ENCODE measurements at places on chromosomes 2 and 18.

DNA sequence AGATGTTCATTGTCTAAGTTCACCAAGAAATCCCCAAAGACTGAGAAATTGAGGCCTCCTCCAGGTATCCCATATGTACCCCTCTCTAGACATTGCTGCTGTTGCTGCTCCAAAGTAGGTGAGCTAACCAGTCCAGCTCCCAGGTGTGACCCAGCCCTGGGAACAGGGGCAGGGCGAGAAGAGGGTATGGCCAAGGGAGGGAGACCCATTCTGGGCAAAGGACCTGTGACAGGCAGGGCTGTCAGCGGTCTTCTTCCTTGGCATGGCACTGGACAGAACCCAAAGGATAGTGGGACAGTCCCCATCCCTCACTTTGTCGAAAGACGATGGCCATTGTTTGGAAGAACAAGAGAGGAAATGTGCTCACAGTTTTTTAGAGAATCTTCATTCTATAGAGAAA, 7.2 kb upstream of the INO80C start:
- no peak for DNase-seq

DNA sequence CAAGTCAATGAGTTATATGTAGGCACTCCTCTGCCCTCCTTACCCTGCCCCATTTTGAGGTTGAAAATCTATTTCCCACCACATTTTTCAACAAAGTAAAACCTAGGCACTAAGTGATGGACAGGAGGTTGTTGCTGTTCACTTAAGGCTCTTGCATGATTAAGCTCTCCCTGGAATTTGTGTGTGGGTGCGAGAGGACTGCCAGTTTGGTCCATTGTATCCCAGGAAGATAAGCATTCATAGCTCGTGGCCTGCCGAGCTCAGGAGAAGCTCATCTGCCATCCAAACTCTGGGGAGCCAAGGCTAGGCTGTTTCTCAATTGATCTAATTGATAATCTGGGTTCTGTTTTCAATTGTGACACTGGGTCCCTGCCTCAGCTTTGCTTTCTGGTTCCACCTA, 4.7 kb upstream of the MAP4K4 start:
- DNase-seq = no peak

DNA sequence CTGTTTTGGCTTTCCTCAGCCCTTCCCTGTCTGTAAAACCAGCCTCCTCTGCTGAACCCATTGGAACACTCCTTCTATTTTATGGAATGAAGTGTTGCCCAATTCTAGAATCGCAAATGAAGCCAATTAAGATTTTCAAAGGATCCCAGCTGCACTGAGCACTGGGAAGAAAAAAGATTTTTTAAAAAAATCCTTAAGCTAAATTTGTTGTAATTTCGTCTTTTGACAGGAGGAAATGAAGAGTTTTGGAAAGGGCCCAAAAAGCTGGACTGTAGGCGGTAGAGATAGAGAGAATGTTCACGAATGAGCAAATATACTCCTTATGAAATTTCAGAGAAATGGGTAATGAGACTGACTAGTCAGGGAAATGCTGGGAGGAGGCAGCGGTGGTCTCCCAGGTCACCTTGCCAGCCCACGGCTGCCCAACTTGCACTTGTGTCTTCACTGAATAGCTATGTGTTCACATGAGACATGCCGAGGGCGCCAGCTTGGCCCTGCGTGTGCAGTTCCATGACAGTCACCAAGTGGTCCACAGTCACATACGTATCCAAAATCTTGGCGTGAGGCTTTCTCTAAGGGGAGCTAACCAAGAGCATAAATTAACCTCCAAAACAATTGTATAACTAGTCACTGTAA, 69.9 kb downstream of the SGPP2 start:
- DNase-seq = no peak

GRCh38 chr2:35462226-35462998, 893.2 kb upstream of the CRIM1 start:
- DNase-seq = no peak

DNA sequence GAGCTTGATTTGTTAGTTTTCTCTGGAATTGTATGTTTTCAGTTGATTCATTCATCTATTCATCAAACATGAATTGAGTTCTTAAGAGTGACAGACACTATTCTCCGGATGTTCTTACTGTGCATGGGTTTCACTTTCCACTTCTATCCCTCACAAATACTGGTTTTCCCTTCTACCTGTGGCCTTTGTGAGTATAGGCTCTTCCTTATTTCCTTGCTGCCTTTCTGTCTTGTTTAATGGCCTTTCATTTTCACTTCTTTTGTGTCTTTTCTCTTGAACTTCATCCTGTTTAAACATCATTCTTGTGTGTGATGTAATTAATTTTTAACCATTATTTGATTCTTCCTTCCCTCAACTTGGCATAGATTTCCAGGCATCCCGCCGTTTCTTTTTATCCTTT, 90.7 kb downstream of the CRIM1 start:
- DNase-seq = no peak

GRCh38 chr18:65257149-65257548, 493.7 kb upstream of the CDH7 start:
- no peak for DNase-seq

- peak; percentile 18 for DNase-seq
Measured at GRCh38 chr2:68203587-68203986, 45.9 kb downstream of the PNO1 start.

DNA sequence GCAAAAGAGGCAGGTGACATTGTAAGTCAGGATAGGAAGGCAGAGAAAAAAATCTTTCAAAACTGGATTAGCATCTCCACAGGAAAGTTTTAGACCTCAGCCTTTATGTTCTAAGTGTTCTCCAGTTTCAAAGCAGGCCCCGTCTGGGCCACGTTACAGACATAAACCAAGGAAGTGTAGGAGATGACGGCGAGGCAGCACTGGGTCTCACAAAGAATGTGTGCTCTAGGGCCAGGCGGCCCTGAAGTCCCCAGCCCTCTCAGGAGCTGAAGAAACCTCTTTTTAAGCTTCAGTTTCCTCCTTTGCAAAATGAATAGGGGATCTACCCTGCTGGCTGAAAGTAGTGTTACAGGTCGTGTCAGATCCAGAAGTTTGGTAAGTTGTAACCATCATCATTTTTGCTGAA, 81.7 kb downstream of the SPRED2 start:
- DNase-seq = no peak

- no peak for DNase-seq
Measured at GRCh38 chr2:238561230-238561629, 134.5 kb downstream of the ASB1 start.

DNA sequence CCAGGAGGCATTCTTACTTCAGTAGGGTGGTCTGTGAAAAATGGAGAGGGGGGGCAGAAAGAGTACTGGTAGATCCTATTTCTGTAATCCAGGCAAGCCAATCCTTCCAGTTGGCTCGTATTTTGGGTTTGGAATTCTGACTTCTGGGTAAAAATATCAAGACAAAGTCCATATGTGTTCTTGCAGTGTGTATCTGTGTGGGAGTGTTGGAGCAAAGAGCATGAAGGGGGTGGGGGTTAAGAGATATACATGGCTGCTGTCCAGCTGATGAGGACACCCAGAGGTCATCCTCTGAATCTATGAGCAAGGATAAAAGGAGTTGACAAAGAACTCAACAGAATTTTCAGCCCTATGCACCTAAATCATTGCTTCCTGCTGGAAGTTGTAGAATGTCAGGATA, 375.8 kb upstream of the PIK3C3 start:
- DNase-seq = no peak

DNA sequence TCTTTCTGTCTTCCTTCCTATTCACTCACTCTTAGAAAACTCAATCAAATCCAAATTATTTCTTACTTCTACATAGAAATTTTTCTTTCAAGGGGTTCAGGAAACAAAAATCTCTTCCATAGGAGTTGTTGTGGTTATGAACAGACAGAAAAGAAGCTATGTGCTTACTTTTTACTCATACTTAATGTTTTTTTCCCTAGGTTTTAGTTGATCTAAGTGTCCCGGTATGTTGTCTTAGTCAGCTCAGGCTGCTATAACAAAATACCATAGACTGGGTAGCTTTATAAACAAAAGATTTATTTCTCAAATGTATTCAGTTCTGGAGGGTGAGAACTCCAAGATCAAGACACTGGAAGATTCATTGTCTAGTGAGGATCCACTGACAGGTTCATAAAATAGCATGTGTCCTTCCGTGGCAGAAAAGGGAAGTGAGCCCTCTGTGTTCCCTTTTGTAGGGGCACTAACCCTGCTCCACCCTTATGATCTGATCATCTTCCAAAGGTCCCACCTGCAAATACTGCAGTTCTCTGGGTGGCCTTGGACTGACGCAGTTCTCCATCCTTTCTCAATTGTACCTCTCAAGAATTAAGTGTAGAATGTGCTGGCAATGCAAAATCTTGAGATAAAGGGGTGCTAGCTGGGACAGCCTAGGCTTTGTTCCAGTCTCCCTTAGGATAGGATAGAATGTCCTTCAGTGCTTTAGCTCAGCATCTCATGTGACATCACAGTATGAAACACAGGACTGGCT, 14.4 kb upstream of the VRK2 start:
- DNase-seq = no peak

- DNase-seq = no peak
Measured at GRCh38 chr2:99822474-99823207, 319.7 kb downstream of the AFF3 start.

DNA sequence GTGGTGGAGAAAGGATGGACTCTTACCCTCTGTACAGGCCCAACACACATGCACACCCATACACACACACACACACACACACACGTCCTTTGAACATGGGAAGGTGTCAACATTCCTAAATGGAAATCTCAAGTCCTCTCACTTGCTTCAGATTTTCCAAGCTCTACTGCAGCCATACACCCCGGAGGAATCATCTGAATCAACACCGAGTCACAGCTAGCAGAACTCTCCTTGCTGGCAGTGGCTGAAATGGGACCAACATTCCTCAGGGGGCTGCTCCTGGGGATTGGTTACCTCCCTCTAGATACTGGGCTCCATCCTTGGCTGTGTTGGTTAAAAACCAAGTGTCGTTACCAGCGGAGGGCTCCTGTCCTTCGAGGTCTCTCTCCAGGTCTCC, 112.7 kb downstream of the BCL11A start:
- DNase-seq = no peak

GRCh38 chr2:63840785-63841253, 877 bp upstream of the UGP2 start:
- peak; percentile 99 for DNase-seq

GRCh38 chr18:30333310-30333709, 709.2 kb downstream of the DSC3 start:
- no peak for DNase-seq
